ENCODE measurements at places on chromosomes 12 and 14.
A peak's percentile ranks its signal among the peaks of the same experiment; 100 is the strongest.

DNA sequence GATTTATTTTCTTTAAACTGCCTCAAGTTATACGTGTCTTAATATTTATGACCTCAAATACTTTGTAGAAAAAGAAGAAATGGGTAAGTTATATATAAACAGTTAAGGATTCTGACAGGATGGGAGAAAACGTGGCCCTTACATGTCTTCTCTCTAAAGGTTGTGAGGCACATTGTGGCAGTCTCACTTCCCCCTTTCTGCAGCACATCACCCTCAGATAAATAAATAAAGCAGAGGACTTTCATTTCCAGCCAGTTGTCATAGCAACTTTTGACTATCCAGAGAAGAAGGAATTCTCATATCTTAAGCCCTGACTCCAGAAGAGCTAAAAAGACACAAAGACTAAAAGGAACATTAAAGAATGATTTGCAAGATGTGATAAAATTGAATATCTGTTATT lies 28.8 kb upstream of the CEP83 start:
- ATAC-seq: no peak

DNA sequence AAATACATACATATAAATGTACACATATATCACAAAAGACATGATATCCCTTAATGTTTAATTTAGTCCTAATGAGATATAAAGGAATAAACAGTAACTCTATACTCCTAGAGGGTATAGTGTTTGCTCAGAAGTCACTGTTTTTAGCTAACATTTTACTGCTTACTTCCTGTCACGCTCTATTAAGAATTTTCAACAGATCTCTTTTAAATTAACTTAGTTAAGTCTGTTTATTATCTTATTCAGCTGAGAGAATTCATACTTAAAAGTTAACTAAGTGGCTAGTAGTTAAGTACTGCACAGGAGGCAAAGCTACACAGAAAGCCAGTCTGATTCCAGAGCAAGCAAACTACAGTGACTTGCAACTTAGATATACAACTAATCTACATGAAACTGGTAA lies 39.9 kb downstream of the GXYLT1 start:
- no peak for ATAC-seq

DNA sequence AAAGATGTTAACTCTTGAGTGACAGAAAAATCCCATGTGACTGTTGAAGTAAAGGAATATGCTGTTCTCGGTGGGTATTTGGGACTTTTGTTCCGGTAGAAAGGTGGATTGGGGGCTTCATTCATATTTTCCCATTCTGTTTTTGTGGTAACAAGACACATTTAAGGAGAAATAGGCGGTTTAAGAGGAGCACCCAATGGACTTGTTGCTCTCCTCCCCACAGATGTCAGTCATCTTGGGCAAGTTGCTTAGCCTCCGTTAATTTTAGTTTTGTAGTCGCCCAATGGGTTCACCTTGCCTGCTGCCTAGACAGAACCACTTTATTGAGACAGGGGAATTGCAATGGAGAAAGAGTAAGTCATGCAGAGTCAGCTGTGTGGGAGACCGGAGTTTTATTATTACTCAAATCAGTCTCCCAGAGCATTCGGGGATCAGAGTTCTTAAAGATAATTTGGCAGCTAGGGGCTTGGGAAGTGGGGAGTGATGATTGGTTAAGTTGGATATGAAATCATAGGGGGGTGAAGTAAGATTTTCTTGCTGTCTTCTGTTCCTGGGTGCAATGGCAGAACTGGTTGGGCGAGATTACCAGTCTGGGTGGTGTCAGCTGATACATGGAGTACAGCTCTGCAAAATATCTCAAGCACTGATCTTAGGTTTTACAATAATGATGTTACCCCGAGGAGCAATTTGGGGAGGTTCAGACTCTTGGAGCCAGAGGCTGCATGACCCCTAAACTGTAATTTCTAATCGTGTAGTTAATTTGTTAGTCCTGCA lies 50.3 kb downstream of the SLC38A1 start:
- ATAC-seq: peak; percentile 13

GRCh38 chr12:54526812-54527630 lies 22.4 kb upstream of the PDE1B start:
- no peak for ATAC-seq

DNA sequence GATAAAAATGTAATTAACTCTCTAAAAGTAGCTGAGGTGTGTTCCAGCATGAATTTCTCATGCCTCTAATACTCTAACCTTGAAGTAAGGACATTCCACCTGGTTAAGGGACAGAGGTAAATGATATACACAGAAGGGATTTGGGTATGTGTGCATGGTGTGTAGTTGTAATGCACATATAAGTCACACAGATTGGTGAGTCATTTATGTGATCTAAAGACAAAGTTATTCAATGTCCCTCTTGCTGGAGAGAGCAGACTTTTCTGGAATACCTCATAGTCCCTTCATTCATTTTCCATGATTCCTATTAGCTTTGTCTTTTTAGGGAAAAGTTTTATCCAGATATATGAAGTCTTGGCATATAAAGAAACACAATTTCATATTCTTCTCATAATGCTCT lies 234.9 kb downstream of the SNAPC1 start:
- no peak for ATAC-seq

- ATAC-seq: no peak
Measured at GRCh38 chr12:124910561-124911478, 3.6 kb downstream of the UBC start.

GRCh38 chr14:94686511-94687160 lies 74.4 kb downstream of the SERPINA3 start:
- ATAC-seq: no peak

GRCh38 chr12:113838896-113839295 lies 127.2 kb downstream of the RBM19 start:
- no peak for ATAC-seq

- no peak for ATAC-seq
Measured at GRCh38 chr14:38197001-38197783, 10.5 kb upstream of the SSTR1 start.

DNA sequence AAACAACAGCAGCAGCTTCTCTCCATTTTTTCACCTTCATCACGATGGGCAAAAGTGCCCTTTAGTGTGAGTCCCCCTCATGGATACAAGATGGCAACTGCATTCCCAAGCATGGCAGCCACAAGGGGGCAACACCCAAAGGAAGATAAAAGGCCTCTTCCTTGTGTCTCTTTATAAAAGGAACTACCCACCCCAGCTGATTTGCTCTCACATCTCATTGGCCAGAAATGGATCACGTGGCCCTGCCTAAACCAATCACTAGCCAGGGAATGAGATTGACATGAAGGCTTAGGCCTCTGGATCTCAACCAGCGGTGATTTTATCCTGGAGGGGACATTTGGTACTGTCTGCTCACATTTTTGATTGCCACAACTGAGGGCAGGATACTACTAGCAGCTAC lies 21.9 kb upstream of the IFT81 start:
- ATAC-seq: peak; percentile 87

DNA sequence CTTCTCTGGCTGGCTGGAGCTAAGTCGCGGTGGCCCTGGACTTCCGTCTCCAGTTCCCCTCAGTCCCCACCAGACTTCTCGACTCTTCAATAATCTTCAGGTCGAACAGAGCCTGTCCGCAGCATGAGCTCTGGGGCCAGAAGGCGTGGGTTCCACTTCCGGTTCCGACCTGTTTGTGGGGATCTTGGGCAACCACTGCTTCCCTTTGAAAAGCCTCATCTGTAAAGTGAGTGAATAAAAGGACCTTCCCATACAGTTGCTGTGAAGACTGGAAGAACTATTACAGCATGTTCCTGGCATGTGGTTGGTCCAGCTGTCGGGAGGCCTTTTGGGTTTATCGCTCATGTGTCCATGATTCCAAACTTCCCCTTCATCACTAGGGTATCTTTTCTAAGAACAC lies 19.4 kb downstream of the ADGRD1 start:
- no peak for ATAC-seq

- ATAC-seq: no peak
Measured at GRCh38 chr14:24606297-24606696, 3.2 kb downstream of the GZMH start.

DNA sequence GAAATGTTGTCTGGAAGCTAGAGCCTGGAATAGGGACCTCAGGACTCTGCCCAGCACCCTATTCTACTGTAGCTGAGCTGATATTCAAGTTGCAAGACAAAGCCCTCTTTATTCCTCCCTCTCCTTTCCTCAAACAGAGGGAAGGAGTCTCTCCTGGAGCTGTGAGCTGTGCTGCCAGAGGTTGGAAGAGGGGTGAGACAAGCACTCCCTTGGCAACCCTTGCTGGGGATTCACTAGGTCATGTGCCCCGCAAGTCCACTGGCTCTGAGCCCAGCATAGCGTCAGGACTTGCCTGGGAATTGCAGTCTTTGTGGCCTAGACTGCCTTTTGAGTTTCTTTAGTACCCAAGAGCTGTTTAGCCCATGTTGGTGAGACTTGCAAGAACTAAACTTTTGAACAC lies 11.4 kb upstream of the ASCL1 start:
- ATAC-seq: no peak

DNA sequence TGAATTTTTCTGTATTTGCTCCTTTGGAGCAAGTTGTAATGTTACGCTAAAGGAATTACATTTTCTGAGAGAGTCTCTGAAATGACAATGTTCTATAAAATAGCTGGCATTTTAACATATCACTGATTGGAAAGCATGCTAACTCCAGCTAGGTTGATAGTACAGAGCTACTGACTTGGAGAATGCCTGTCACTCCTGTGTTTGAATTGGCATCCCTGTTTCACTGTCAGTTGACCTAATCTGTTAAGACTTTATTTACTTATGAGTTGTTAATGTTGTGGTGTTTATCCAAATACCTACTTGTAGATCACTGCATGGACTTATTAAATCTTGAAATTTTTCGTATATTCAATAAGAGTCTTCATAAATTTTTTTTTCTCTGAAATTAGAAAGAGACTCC lies 33.6 kb downstream of the HCFC2 start:
- ATAC-seq: no peak

- peak; percentile 38 for ATAC-seq
Measured at GRCh38 chr12:45354399-45354798, 138.5 kb downstream of the ANO6 start.

DNA sequence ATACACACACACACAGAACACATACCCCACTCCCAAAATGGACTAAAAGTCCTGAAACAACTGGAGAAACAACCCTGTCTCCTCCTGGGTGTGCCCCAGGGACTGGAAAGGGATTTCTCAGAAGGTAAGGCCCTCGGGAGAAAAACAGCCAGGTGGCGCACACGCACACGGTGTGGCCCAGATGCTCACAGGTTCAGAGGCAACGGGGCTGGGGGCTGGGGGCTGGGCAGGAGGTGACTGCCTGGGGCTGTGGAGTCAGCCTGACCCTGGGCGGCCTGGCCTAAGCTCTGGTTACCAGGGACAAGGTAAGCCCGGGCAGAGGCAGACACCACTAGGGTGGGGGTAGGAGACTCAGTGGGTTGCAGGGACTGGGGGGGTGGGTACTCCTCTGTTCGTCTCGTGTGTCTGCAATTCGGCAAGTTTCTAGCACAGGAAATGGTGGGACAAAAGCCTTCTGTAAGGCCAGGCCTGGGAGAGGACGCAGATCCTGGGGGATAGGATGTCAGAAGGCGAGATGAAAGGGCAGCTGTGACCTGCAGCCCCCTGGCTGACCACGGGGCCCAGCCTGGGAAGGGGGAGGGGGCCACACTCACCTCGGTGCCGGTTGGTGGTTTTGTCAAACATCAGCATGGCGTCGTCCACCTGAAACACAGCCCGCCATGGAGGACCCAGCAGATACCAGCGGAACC lies 10.4 kb downstream of the MSI1 start:
- ATAC-seq: no peak

GRCh38 chr12:130222519-130223218 lies 60.4 kb downstream of the FZD10 start:
- no peak for ATAC-seq

- ATAC-seq: peak; percentile 85
Measured at GRCh38 chr12:111505601-111506036, 93.5 kb downstream of the ATXN2 start.

DNA sequence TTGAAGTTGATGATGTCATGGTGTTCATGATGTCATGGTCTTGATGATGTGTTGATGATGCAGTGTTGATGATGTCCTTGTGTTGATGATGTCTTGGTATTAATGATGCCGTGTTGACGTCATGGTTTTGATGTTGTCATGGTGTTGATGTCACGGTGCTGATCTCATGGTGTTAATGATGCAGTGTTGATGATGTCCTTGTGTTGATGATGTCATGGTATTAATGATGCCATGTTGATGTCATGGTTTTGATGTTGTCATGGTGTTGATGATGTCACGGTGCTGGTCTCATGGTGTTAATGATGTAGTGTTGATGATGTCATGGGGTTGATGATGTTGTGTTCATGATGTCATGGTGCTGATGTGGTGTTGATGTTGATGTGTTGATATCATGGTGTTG lies 48.0 kb upstream of the RIMBP2 start:
- peak; percentile 10 for ATAC-seq

GRCh38 chr12:12460935-12461922 lies 101.4 kb downstream of the DUSP16 start:
- peak; percentile 43 for ATAC-seq

- no peak for ATAC-seq
Measured at GRCh38 chr12:27003421-27004381, 10.5 kb downstream of the TM7SF3 start.

- ATAC-seq: no peak
Measured at GRCh38 chr12:69610729-69611128, at the start of gene LRRC10. Gene LRRC10 (minus strand): TSS chr12:69610907. CDS start chr12:69610838, 69 bp downstream.

- ATAC-seq: no peak
Measured at GRCh38 chr12:83074358-83074894, 387.7 kb downstream of the TMTC2 start.

GRCh38 chr12:131443019-131444000 lies 267.6 kb upstream of the SFSWAP start:
- ATAC-seq: no peak

GRCh38 chr12:123726244-123726643 lies 14.1 kb downstream of the ATP6V0A2 start:
- peak; percentile 44 for ATAC-seq

DNA sequence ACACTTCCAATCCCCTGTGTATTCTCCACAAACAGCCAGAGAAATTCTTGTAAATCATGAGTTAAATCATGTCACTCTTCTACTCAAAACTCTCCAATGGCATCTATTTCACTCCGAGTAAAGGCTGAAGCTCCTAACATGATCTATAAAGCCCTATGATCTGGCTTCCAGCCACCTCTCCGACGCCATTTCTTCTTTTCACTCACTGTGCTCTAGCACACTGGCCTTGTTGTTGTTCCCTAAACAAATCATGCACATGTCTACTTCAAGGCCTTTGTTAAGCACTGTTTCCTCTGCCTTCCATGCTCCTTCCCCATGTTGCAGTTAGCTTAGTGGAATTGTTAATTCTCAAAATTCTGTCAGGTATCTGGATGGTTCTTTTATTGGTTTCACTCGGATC lies 30.1 kb upstream of the MTERF2 start:
- no peak for ATAC-seq

- no peak for ATAC-seq
Measured at GRCh38 chr14:20757965-20758364, 10.2 kb upstream of the EDDM3B start.
